Cortex of kidney (tissue), 1 donor: ENCODE measurements at places on chromosomes 5 and 9.

- DNase-seq = no peak
Measured at GRCh38 chr5:135576075-135576599, 2.7 kb downstream of the CXCL14 start.

GRCh38 chr5:135221696-135222095 is 177.3 kb downstream of the MACROH2A1 start:
- no peak for DNase-seq

DNA sequence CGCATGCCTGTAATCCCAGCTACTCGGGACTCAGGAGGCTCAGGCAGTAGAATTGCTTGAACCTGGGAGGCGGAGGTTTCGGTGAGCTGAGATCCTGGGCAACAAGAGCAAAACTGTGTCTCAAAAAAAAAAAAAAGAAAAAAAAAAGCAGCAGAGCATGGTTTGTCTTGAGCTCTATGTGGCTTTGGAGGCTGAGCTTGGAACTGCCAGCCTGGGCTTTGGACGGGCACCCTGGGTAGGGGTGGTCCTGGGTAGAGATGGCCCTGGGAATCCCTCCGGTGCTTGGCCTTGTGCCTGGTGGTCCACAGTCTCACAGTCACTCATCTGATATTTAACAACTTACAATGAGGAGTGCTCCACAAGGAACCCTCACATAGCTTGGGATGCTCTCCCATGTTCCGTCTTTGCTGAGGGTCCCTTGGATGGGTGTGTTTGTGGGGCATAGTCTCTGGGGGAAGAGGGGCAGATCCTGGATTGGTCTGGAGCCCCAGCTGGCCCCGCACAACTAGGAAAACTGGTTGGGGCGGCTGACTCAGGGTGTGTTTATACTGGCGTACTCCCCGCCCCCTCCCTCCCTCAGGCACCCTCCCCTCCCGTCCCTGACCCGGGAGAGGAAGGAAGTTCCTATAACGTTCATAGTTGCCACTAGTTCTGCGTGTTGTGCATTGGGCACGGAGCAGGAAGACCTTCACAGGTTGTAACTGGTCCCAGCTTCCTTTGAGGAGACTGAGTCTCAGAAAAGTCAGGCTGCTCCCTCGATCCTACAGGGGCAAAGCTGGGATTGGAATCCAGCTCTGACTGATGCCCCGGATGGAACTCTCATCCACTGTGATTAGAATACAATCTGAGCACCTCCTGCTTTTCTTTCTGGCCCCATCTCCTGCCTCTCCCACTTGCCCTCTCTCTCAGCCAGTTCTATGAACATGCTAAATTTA is 11.2 kb downstream of the IER5L start:
- no peak for DNase-seq

- no peak for DNase-seq
Measured at GRCh38 chr5:2257326-2258244, 374.9 kb upstream of the IRX4 start.

DNA sequence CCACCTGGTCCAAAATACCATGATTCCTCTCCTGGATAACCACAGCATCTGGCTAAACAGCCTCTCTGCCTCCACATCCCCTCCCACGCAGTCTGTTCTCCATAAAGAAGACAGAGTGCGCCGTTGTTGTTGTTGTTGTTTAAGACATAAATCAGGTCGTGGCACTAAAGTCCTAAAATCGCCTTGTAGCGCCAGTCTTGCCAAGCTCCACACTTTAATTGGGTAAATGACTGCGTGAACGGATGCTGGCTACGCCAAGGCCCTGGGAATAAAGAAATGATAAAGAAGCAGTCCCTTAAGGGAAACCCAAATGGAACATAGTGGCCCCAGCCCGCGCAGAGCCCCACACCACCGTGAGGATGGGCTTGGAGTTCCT is 364 bp upstream of the SFXN1 start:
- no peak for DNase-seq

DNA sequence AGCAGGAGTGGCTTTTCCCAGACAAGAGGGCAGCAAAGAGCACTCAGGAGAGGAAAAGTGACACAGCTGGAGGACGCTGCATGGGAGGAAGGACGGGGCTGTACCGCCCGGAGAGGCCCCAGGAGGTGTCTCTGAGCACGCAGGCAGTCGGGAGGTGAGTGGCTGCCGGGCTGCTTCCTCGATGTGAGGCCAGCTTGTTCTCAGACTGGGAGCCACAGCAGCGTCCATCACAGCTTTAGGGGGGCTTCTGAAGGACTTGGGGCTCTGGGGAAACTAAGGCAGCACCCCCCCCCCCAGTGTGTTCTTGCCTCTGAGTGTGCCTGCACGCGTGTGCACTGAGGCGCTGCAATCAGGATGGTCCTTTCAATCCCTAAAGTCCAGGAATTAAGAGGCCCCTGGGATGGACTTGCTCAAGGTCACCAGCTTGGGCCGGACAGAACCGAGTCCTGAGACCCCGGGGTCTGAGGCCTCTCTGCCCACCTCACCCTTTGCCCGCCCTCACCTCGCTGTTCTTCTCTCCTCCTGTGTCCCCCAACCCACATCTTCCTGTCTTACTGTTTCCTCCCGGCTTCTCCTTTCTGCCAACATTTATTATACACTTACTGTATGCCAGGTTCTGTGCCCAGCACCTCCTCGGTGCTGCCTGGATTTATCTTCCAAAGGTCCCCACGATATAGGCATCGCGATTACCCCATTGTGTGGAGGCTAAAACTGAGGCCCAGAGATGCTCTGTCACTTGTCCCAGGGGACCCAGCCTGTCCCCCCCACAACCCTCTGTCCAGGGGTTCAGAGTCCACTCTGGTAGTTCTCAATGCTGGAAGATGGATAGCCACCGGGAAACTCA is 32.9 kb downstream of the FAM163B start:
- no peak for DNase-seq

DNA sequence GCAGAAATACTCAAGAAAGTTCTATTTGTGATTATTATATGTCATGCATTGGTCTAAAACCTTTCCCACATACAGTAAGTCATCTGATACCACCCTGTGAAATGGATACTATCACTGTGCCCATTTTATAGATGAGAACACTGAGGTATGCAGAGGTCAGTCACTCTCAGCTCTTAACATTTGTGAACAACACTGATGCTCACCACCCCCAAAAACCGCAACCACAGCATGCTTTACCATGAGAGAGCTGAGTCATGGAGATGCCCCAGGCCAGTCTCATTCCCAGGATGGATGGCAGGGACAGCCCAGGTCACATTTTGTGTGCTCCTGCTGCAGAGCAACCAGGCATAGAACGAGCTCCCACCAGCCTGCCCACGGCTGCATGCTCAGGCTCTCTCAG is 53.5 kb upstream of the IRX1 start:
- no peak for DNase-seq
